ENCODE measurements at places on chromosomes 5 and 9.

GRCh38 chr5:16489322-16489791 lies 23.8 kb upstream of the ZNF622 start:
- DNase-seq: no peak

- DNase-seq: no peak
Measured at GRCh38 chr5:137667341-137667740, 68.5 kb downstream of the KLHL3 start.

DNA sequence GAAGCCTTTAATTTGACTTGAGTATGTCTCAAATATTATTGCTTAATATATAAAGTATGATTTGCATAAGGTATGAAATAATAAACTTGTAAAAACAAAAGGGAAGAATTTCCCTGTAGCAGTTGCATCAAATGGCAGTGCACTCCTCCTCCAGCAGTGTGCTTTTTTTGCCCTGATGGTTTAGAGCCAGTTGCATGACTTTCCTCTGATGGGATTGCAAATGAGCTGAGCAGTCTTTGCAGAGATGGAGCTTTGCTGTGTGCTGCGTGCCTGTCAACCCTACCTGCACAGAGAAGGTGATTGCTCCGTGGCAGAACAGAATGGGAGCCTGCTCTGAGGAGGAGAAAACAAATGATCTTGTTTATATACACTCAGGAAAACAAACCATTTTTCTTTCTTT lies 22.7 kb upstream of the CATSPER3 start:
- DNase-seq: no peak

DNA sequence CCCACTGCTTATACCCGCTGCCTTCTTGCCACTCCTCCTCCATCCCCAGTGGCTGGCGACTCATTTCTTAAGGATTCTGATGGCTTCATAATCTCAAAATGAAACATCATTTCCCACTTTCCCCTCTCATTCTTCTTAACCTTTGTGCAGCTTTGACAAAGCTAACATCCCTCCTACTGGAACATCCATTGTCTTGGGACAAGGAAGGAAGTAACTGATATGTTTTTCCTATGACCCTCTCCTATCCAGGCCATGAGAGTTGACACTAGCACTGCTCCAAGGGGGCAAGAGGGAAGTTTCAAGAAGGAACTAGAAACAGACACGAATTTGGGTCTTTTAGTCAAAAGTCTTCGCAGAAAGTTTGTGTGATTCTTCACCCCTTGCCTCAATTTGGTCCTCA lies 71.7 kb upstream of the SNX2 start:
- DNase-seq: no peak

- no peak for DNase-seq
Measured at GRCh38 chr5:116448870-116449427, 125.7 kb downstream of the SEMA6A start.

- no peak for DNase-seq
Measured at GRCh38 chr5:16625096-16625495, 8.3 kb upstream of the RETREG1 start.

DNA sequence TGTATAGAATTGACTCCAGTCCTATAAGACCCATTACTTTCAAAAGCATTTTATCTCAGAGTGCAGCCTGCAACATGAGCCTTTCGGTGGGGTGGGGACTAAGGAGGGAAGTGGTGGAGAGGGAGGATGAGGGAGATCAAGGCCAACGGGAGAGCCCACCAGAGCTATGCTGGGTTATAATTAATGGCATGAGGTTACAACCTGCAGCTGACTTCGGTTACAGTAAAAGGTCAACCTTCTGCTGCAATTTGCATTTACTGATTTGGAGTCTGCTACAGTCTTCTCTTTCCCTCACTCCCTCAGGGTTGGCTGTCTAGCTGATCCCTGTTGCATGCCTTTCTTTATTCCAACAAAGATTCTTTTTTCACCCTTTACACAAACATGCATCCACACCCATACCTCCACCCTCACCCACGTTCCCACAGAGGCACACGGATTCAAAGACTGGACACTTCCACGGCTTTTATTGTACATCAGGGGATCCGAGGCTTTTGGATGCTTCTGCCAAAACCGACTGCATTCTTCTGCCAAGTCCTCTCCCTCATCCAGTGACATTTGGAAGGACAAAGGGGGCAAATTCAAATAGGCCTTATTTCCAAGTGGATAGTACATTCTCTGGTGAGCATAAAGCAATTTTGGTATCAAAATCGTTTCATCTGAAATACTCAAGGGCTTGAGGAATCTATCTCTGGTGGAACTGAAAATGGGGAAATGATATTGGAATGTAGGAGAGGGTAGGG lies 381.2 kb downstream of the NFIB start:
- DNase-seq: no peak

- DNase-seq: no peak
Measured at GRCh38 chr5:59097712-59098111, 514.8 kb downstream of the RAB3C start.

DNA sequence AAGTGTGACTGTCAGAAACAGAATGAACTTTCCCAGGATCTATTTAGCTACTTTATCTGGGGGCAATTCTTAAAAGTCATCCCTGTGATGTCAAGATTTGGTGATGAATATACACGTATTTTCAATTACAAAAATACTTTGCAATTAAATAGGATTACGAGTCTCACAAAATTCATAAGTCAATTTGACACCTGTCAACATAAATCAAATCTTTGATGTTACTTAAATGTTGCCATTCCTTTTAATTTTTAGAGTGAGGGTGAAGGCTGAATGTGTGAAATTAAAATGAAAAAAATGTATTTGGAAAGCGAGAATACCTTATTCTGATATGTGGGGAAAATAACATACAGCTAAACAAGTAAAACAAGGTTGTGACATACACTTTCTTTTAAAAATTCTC lies 202.9 kb downstream of the EPB41L4A start:
- no peak for DNase-seq

- DNase-seq: no peak
Measured at GRCh38 chr9:65449423-65449822, 164.4 kb upstream of the FOXD4L5 start.

GRCh38 chr5:117271656-117272055 lies 697.0 kb upstream of the SEMA6A start:
- no peak for DNase-seq

DNA sequence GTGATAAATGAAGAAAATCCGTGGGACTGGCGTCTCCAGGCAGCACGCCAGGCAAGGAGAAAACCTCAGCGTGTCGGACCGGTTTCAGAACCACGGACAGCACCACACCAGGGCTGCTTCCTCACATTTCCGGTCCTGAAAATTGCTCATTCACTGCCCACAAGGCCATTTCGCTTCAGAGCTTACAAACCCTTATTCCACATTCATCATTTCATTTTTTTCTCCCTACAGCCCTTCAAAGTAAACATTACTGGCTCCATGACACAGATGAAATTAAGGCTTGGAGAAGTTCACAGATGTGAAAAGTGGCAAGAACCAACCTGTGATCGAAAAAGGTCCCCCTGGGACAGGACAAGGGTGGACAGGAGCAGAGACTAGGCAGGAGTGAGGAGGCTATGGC lies 1.5 kb upstream of the GPRIN1 start:
- DNase-seq: peak; percentile 70

GRCh38 chr5:155239803-155240202 lies 226.2 kb downstream of the KIF4B start:
- DNase-seq: no peak

DNA sequence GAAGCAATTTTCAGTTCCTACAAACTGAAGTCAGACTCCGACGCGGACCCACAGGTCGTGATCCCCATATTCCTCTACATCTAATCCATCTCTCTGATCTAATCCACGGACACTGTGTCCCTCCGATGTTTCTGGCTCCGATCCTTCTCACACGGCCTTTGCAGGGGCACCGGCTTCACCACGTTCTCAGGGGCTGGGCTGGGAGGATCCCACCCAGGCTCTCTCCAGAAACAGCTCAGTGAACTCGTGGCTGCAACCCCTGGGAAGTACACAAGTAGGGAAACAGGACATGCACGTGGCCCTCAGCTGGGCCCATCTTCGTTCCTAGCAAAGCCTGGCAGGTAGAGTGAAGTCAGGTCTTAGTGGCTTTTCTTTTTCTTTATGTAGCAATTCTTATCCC lies 49.1 kb upstream of the OLFM1 start:
- DNase-seq: no peak

DNA sequence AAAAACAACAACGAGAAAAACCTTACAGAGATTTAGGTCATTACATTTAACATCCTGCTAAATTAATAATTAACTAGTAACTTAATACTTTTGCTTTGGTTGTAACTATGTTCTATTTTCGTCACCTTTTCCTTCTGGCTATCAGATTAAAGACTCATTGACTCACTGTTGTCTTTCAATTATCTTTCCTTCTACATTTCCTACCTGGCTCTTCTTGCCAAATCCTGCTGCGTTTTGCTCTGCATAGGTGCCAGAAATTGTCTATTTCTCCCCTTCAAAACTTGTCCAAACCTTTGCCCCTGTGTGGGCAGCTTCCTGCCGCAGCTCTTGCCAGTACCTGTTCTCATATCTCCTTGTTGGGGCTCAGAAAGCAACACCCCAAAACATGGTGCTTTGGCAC lies 235.5 kb upstream of the ZNF608 start:
- no peak for DNase-seq

DNA sequence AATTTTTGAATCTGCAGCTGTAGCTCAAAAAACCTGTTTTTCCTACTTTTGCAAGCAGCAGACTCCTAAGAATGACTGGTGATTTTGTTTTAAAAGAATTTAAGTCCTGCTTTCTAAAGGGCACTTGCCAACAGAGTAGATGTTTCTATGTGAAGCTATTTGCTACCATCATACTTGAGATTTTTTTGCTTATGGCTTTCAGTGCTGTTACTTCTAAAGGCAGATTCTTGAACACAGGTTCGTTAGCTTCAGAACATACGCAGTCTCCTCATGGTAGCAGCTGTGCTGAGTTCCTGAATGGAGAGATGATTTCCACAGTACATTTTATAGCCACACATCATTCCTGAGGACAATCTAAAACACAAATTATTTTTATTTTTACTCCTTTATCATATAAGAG lies 24.4 kb upstream of the ELL2 start:
- DNase-seq: no peak

DNA sequence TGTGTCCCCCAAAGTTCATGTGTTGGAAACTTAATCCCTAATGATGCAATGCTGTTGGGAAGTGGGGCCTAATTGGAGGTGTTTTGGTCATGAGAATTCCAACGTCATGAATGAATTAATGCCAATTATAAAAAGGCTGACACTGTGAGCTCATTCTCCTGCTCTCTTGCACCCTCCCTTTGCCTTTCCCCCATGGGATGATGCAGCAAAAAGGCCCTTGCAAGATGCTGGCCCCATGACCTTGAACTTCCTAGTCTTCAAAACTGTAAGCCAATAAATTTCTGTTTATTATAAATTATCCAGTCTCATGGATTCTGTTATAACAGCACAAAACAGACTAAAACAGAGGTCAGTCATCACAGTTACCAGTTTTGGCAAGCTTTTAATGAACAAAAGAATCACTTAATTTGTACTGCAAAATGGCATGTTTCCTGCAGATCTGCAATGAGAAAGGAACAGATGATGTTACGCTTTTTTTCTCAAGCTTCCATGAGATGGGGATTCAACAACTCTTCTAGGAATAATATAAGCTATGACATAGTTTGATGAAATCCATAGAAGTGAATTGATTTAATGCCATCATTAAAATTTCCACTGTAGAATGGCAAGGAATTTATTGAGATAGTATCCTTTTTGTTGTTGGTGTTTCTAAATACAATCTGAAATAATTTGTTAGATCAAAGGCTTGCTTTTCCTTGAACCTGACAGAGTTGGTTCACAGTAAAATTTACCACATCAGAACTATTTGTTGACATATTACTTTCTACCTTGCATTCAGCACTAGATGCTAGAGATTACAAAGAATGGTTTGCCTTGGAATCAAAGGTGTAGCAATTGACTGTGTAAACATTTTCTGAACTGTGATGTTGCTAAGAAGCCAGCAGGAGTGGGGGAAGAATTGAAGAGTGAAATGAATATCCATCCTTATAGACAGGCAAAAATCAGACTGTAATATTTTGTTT lies 29.3 kb upstream of the RFK start:
- DNase-seq: no peak

DNA sequence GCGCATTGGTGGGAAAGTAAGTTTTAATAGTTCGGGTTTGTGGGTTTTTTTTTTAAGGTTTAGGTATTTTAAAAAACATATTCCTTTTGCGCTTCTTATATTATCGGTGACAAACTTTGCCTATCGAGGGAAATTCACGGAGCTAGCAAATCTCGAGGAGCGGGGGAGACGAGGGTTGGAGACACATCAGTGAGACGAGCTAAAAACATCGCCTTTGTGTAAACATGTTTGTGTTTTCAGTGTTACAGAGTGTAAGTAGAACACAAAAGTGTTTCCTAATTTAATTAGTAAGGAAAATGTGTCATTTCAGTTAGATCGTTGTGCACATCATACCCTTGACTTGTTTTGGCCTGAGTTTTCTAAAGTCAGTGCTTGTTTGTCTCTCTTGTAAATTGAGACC lies 945 bp downstream of the BTF3 start:
- no peak for DNase-seq

DNA sequence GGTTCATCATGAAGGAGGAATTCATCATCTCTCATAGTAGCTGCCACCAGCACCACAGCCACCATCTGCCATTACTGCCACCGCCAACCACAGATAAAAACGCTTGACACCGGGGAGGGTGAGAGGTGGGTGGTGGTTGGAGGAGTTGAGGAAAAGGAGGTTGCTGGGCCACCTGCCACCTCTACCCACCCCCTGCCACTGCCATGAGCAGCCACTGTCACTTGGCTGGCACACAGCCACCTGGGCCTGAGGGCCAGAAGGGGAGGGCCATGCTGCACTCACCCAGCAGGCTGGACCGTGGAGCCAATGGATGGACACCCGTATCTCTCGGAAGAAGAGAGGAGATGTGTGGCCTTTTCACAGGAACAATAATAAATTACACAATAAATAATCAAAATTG lies 31.3 kb upstream of the SLC36A2 start:
- no peak for DNase-seq

DNA sequence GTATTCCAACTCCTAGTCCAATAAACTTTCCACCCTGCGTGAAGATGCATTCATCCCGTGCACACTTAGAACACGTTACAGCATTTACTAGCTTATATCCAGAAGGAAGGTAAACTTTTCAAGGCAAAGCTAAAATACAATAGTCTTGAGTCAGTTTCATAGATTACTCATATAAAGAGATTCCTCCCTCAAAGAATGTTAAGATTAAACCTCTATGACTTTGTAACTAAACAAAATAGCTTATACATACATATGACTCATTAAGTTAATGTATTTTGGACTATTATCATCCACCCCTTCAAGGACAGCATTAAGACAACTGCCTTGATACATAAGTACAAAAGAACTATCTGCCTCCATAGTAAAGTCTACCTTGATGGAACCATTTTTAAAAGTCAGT lies 36.1 kb downstream of the TLE1 start:
- no peak for DNase-seq

GRCh38 chr9:108166519-108166918 lies 677.0 kb upstream of the KLF4 start:
- no peak for DNase-seq

DNA sequence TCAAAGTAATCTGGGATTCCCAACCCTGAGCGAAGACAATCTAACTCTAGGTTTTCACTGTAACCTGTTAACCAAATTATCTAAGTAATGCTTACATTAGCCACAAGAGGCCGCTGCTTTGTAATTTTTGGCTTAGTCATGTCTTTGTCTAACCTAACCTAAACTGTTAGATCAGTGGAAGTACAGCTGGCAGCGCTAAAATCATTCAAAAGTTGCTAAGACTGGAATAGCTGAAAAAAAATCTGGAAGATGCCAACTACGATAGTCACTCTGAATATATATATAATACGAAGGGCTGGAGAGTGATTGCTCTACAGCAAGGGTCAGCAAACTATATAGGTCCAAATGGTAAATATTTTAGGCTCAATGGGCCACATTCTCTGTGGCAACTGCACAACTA lies 60.2 kb downstream of the FBXO38 start:
- no peak for DNase-seq
